ENCODE measurements at places on chromosomes 1 and 21. TPM values are rescaled to one million over a fixed set of nuclear protein-coding genes. Genes with fewer than 3 reads are reported as not detected.

DNA sequence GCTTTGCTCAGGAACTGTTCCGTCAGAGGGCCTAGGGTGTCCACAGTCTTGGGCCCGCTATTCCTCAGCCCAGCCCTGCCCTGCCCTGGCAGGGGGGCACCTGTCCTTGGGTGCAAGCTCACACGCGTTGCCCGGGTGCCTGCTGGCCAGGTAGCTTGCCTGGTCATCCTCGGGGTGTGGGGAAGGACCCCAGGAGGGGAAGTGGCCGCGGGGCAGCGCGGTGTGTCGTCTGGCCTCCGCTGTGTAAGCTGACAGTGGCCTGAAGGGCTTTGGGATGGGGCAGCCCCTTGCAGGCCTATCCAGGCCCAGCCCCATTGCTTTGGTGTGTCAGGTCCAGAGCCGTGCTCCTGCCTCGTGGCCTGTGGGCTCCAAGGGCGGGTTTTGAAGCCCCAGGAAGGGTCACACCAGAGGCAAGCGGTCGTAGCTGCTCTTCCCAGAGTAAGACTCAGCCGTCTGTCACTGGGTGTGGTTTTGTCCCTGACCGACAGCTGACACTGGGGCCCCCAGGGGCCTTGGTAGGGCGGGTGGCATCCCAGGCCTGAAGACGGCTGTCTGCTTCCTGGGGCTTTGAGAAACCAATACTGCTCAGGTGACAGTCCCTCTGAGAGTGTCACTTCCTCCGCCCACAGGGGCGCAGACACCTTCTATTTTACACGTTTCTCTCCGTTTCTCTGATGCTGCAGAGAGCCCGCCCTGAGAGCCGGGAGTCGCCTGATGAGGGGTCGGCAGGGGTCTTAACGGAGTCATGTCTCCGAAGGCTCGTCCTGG lies 72.1 kb downstream of the SKI start:
- DNase-seq = no peak

C1orf115 gene
- 14.2 TPM for total RNA-seq

ST6GALNAC5 gene
- 0.41 TPM for total RNA-seq

DNA sequence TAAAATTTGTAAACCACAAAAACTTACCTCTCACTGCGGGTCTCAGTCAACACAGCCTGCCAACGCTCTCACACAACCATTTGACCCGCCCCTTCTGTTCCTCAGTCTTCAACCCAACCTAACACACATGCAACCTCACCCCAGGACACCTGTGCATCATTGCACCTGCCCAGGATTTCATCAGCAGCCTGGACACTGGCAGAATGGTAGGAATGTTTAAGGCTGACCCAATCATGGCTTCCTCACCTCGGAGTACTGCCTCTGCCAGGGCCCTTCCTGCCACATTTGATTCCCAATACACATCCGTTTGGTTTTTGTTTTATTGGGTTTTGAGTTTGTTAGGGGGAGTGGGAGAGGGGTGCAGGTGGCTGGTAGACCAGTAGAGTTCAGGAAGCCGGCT lies 40.7 kb downstream of the TOMM20 start:
- no peak for DNase-seq

TSPEAR gene
- 3.3 TPM for total RNA-seq

DNA sequence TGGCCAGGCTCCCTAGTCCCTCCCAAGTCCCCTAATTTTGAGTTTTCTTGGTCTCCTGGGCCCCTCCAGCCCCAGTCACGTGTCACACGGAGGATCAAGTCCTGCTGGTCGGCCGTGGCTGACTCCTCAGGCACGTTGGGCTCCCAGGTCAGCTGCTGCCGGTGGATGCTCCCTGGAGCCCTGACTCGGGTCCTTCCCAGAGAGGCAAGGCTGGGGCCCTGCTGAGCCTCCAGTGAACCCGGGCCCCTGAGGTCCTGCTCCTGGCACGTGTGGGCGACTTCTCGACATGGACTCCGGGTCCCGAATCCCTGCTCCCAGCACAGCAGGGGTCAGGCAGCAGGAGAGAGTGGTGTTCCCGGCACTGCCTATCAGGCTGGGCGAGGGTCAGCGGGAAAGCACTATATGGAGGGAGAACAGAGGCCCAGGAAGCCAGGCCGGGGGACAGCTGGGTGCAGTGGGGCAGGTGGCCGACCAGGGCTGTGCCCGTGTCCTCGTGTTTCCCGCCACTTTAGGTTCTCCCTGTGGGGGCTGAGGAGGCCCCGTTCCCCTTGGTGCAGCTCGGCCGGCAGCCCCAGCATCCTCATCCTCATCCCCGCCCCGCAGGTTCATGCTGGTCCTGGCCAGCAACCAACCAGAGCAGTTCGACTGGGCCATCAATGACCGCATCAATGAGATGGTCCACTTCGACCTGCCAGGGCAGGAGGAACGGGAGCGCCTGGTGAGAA lies 13.2 kb downstream of the TMEM240 start:
- no peak for DNase-seq

ADAMTS5 gene
- total RNA-seq = 3.0 TPM

DNA sequence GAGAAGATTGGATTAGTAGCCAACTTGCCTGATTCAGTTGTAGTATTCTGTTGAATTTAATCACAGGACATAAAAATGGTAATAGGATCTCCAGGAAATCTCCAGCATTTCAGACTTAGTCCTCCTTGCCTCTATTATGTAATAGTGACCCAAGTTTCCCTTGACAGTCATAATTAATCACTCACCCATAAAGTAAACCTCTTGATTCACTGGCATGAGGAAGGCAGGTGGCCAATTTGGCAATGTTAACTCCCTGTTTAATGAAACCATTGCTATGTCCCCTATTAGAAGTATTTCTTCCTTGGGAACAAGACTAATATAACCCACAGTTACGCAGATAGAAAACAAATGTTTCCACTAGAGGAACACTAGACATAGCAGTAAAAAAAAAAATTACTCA lies 604.8 kb upstream of the CXADR start:
- no peak for DNase-seq

GRCh38 chr21:23968722-23969647 lies 1638.3 kb downstream of the MRPL39 start:
- no peak for DNase-seq

S1PR1 gene
- 54.9 TPM for total RNA-seq

PCNX2 gene
- 0.82 TPM for total RNA-seq

DNA sequence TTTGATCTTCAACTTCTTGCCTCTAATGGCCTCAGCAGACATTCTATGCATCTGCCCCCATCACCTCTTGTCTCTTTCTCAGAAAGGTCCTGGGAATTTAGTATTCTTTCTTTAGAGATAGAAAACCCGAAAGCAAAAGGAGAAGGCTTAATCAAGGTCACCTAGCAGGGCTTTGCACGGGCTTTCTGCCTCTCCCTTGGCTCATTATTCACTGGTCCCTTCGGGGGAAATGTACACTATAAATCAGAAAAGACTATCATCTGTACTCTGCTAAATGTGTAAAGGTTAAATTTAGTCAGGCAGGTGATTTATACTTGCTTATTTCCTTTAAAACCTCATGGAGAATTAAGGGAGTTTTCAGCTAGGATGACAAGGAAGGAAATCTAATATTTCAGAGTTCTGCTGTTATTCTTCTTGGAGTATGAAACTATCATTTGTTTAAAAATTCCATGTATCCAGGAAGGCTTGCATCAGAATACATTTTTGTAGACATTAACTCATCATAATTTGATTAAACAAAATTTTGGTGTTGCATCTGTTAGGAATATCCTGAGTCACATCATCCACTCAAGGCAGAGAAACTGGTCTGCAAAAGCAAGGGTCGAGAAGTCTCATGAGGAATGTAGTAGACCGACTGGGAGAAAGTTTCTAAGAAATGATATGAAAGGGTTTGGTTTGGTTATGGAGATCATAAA lies 124.6 kb downstream of the GABPA start:
- no peak for DNase-seq

DNA sequence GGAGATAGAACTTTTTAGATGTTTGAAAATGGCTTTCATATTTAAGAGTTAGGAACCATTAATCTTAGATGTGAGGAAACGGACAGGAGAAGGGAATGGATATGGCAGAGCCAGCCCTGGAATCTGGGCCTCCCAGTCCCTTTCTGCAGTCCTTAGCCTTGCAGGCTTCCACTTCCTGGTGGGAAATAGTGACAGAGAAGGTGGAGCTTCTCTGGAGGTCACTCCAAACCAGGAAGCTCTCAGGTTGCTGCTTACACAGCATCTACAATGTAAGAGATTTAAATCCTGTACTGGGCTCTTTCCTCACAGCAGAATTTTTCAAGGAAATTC lies 2.5 kb downstream of the S100A11 start:
- DNase-seq = no peak

DNA sequence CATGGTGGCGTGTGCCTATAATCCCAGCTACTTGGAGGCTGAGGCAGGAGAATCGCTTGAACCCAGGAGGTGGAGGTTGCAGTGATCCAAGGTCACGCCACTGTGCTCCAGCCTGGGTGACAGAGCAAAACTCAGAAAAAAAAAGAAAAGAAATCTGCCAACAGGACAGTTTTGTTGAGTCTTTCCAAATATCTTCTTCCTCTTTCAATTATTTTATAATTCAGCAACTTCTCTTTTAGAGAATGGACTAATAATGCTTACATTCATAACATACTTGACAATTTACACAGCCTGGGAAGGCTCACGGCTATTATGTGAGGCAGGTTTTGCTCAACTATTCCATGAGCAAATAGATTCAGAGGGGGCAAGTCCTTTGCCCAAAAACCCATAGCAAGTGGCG lies 18.1 kb downstream of the CNR2 start:
- no peak for DNase-seq

DNA sequence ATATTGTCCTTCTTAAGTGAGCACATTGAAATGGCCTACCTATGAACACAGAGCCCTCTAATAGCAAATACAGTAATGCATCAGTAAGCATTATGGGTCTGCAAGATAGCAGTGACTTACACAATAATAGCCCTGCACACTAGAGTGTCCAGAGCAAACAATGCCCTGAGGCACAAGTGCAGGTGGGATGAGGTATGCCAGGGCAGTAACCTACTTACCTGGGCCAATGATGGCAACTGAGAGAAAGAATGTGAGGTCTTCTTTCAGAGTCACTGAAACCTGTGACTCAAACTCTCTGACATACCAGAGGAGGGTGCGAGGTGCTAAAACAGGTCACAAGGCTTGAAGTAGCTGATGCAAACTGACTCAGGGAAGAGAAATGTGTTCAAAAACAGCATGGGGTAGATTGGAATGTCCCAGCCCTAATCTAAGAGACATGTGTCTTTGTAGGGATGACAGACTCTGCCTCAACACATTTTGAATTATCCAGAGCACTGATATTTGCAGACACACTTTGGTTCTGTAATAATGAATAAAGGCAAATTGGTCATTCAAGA lies 168.5 kb upstream of the RUNX1 start:
- DNase-seq = no peak

- DNase-seq = no peak
Measured at GRCh38 chr1:56223968-56224367, 355.4 kb downstream of the PLPP3 start.

- DNase-seq = no peak
Measured at GRCh38 chr1:92482665-92483609, 3.8 kb downstream of the GFI1 start.

DNA sequence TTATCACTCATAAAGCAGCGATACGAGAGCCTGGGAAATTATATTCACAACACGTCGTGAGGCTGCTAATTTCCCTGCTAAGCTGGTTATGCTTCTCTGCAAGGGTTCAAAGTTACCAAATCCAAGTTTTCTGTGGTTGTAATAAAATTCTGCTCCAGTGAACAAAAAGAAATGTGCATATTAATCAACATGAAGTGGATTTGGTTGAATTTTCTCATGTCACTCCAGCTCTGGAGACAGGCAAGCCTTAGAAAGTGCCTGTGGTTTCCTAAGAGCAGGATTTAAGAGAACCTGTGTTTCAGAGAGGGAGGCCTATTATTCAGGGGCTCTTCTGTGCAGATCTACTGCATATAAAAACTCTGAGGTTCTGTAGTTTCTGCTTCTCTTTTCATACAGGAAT lies 87.5 kb downstream of the WLS start:
- DNase-seq = no peak

URB2 gene
- 3.5 TPM for total RNA-seq

LINGO4 gene
- total RNA-seq = 0.77 TPM

DNA sequence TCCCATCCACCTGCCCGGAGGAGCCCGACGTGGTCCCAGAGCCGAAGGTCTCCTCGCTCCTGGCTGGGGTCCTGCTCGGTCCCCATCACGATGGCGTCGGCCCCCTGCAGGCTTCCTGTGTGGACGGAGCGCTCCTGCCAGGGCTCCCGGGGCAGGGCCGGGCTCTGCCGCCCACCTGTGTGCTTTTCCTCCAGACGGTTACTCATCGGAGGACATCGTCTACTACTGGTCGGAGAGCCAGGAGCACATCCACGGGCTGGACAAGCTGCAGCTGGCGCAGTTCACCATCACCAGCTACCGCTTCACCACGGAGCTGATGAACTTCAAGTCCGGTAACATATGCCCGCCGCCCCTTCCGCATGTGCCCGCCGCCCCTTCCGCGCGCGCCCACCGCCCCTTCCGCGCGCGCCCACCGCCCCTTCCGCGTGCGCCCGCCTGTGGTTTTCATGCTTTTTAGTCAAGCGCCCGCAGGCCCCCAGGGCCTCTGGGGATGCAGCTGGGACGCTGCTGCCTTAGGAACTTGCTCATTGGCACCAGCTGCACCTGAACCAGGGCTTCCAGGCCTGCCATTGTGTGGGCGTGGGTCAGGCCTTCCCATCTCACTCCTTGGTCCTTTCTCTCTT lies 8.9 kb downstream of the GABRD start:
- no peak for DNase-seq

P3R3URF gene
- total RNA-seq = not detected

NKAIN1 gene
- total RNA-seq = 0.19 TPM

DNA sequence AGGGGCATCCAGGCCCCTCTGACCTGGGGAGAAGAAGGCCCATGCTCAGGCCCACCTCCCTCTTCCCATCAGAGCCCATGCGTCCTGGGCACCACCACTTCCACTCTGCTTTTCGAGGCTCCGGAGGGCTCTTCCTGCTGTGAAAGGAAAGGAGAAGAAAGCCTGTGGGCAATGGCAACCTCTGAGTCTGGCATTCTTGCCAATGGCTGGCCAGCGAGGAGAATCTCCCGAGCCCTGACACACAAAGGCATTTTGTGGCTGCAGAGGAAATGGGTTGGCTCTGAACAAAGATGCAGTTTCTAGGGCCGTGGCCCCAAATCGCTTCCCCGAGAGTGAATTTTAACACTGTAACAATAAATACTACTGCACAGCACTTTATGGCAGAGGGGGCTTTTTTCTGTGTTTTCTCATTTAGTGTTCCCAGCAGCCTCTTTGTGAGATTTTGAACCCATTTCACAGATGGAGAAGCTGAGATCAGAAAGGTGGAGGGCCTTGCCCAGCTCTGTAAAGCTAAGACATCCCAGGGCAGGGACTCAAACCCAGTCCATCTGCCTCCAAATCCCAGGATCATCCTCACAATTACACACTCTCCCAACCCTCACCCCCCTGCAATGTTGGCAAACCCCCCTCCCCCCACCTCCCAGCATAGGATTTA lies 35.7 kb upstream of the TMEM51 start:
- DNase-seq = no peak
